ENCODE measurements at places on chromosomes 11 and 22.

DNA sequence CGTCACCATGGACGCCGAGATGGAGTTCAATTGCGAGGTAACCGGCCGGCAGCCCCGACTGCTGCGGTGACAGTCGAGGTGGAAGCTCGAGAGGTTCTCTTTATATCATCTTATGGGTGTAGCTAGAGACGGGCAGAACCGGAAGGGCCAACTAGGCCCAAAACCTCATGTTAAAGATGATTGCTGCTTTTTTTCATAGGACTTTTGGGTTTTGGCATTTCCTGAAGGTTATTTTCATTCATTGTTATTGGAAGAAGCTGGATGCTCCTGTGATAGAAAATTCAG is 585 bp downstream of the NF2 start:
- no peak for DNase-seq

- DNase-seq = no peak
These were observed 935.7 kb downstream of the BRD1 start for GRCh38 chr22:48891688-48892577.

GRCh38 chr22:26479792-26480610 is 3.6 kb downstream of the HPS4 start:
- peak; percentile 65 for DNase-seq

- DNase-seq = peak; percentile 11
These were observed 11.5 kb downstream of the TSPAN32 start for GRCh38 chr11:2313051-2313951.

GRCh38 chr22:40741116-40741515 is 61.8 kb downstream of the MCHR1 start:
- DNase-seq = no peak
